Large intestine (tissue), 12 donors: ENCODE measurements at places on chromosomes 5 and 9. TPM values are rescaled to one million over a fixed set of nuclear protein-coding genes. Genes with fewer than 3 reads are reported as not detected.

DNA sequence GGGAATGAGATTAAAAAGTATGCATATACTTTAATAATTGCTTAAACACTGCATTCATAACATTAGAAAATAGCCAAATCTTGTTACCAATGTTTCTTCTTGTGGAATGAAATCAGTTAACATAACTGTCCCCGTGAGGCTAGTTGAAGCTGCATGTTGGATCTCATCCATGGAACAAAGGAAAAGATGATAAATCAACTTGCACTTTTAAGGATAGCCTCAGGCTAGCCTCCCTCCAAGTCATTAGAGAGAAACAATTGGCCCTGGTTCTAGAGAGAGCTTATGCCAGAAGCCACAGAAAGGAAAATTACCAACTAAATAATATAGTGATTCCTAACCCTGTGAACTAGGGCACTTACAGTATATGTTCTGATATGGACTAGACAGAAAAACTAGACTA lies 66.9 kb downstream of the GRIN3A start:
- DNase-seq = no peak

NEURL1B gene
- polyA plus RNA-seq = 13.5 TPM

DNA sequence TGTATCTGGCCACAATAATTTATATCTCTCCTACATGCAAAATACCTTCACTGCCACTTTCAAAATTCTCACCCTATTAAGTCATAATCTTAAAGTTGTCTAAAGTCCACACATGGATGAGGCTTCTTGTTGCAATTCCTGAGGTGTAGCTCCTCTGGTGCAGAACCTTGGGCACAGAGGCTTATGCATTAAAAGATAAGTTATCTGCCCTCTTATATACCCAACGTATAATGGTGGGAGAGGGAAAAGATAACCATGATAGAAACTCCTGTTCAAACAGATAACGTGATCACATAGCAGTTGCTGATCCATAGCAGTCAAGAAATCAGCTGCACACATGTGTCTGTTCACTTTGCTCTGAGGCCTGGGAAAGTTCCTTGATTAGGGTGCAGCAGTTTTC lies 1767.0 kb downstream of the MAT2B start:
- DNase-seq = no peak

TMEM232 gene
- polyA plus RNA-seq = 2.2 TPM

GRCh38 chr5:133124891-133125290 lies 73.1 kb downstream of the HSPA4 start:
- DNase-seq = no peak

- DNase-seq = peak; percentile 38
Measured at GRCh38 chr9:89319015-89319905, 960 bp downstream of the SECISBP2 start.

SUSD3 gene
- polyA plus RNA-seq = 7.6 TPM

- DNase-seq = no peak
Measured at GRCh38 chr9:90001747-90002146, 396.9 kb downstream of the GADD45G start.

DNA sequence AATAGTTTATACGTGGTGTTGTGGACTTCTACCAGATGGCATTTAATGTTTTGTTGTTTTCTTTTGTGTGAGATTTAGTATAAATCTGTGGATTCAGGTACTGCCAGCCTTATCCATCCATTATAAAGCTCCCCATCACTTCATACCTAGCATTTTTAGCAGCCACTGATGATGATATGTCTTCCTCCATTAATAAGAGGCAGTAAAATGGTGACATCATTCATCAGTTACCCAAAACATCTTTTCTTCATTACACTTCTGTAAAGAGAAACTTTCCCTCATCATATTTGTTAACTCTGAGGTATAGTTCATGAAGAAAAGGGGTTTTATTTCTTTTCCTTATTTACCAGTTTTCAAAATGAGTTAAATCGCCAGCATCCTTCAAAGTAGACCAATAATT lies 19.4 kb downstream of the CHD1 start:
- DNase-seq = no peak

DNA sequence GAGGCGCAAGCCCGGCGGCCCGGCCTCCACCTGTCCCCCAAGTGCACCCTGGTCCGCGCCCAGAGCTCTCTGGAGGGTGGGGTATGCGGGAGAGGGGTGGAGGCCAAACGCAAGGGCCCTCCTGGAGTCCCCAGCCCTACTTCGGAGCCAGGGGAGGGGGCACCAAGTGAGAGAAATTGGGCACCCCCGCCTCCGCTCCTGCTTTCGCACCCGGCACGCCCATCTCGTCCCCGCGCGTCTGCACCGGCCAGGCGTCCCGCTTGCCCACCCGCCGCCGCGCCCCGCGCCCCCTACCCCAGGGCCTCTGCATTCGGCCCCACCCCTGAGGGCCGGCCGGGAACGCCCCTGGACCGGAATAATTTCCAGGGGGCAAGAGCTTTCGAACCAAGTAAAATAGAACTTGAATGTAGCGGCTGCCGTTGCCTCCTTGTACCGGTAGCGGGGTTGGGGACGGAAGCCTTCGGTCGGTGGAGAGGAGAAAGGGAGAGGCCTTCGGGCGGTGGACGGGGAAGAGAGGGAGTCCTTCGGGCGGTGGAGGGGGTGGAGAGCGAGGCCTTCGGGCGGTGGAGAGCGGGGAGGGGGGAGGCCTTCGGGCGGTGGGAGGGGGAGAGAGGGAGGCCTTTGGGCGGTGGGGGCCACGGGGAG lies 694 bp upstream of the PHPT1 start:
- DNase-seq = no peak

GRCh38 chr5:27020973-27021372 lies 17.4 kb downstream of the CDH9 start:
- DNase-seq = no peak

DNA sequence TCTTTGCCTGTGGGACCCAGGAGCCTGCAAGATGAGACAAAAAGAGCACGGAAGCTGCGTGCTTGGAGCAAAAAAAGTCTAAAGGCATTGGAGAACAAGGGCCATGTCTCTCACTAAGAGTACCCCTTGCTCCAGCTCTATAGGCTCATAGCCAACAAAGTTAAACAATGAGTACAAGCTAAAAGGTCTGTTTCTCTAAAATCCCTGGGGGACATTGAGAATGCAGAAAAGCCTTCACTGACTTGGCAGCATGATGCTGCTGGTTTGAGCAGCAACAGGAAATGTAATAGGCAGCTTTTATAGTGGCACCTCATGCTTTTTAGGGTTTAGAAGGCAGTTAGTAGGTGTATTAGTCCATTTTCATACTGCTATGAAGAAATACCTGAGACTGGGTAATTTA lies 287.5 kb downstream of the SMARCA2 start:
- no peak for DNase-seq

DNA sequence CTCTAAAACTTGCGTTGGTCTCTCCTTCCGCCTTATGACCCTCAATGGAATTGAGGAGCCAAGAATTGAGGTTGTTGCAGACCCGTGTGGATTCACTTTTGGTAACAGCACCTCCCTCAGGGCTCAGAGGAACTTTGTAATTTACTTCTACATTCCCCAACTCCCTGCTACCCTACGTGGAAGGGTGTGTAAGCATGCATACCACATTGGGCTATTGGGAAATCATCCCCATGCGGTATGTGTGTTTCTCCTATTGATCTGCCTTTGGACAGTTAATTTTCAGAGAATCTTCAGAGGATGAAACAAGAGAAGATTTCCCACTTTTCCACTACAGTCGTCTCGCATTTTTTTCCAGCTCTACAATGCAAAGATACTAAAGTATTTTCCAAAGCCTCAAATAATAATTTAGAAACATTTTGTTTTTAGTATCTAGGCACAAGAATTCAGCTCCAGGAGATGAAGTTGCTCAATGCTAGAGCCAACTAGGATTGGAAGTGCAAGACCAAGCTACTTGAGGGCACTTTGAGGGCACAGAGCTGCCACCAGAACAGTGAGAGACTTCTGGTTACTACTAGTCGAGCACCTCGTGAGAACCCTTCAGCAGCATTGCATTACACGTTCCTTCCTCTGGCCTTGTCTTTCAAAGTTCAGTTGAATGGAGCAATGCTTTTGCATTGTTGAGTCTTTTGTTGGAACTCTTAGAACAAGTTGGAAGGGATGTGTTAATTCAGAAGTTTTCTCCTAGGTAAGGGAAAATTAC lies 3.4 kb downstream of the C1QTNF3 start:
- DNase-seq = no peak

DNA sequence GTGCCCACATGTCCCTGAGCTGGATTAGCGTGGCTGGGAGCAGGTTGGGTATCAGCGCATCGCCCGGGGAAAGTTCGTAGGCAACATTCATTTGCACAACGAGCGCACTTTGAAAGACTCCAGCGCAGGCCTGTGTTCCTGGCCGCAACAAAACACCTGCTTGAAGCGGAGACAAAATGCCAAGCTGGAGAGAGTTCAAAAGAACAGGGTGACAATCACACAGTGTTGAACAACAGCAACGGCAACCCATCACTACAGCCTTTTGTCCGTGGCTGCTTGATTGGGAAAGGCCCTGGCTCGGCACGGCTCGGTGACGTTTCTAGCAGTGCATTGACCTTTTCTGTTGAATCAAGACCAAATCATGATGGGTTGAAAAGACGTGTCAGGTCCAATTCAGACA lies 336.3 kb downstream of the IRX1 start:
- no peak for DNase-seq
